SHP77 (cell line): ENCODE measurements at places on chromosomes 6 and 20.

GRCh38 chr6:157996201-157996712 lies 14.6 kb downstream of the SYNJ2 start:
- no peak for DNase-seq

- DNase-seq: no peak
These were observed 170.2 kb downstream of the MTFR2 start for GRCh38 chr6:136079701-136080565.

DNA sequence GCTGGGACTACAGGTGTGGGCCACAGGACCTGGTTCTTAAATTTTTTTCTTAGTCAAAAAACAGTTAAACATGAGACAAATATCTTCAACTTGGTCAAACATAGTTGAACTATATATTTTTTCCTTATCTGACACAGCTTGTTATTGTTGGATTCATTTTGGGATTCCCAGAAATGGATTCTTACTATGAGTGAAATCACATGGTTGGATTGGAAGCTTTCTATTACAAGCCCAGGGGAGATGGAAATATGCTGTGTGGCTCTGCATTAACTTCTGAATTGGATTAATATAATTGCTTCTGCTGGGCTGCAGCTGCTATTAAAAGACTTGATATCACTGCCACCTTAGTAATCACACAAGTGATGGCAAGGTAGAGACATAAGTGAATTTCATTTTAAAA lies 126.4 kb upstream of the DUSP22 start:
- DNase-seq: no peak

- DNase-seq: no peak
These were observed 13.7 kb upstream of the STXBP5 start for GRCh38 chr6:147190556-147190955.

- DNase-seq: no peak
These were observed 130.4 kb upstream of the AKAP12 start for GRCh38 chr6:151109361-151109760.

DNA sequence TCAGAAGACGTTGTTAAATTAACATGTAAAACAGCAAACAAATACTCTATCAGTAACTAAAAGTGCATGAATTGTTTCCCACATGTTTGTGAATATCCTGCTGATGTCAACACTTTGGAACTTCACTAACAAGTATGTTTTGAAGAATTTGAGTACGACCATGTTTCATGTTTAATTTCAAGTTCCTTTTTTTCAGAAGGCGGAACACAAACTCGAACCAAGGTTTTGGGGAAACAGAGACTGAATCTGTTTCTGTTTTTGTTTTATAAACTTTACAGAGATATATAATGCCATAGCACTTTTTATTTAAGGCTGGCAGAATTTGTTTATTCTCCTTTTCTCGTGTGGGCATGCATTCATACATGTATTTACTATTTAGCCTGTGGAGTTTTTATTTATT lies 509.3 kb upstream of the CITED2 start:
- no peak for DNase-seq

GRCh38 chr20:19598117-19598850 lies 159.8 kb upstream of the RIN2 start:
- DNase-seq: no peak

DNA sequence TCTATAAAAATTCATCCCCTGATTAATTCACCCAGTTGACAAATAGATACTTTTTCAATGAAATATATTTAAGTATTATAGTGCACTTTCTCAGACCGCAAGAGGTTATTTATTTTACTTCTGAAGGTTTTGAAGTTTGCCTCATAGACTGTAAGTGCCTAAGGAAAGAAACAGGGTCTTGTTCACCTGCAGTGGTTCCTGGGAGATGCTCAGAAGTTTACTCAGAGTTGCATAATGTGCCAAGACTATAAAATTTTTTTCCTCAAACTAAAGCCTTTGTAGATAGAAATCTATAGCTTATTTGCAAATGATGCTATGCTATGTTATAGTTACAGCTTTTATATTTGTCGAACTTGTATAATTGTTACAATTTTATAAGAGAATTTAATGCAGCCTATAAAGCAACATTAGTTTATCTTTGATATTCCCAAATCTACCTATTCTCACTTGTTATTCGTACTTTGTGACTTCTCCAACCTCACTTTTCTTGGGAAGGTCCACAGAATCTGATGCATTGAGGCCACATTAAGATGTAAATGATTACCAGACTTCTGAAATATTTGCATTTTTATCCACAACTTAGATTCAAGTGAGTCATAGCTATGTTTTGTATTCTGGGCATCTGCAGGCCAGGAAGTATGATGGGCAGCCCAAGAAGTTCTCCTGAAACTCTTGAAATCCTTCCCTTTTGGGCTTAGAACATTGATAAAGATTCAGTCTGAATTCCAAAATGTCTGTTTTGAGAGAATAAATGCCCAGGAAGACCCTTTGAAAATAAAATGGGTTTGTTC lies 35.7 kb downstream of the KCNQ5 start:
- no peak for DNase-seq

DNA sequence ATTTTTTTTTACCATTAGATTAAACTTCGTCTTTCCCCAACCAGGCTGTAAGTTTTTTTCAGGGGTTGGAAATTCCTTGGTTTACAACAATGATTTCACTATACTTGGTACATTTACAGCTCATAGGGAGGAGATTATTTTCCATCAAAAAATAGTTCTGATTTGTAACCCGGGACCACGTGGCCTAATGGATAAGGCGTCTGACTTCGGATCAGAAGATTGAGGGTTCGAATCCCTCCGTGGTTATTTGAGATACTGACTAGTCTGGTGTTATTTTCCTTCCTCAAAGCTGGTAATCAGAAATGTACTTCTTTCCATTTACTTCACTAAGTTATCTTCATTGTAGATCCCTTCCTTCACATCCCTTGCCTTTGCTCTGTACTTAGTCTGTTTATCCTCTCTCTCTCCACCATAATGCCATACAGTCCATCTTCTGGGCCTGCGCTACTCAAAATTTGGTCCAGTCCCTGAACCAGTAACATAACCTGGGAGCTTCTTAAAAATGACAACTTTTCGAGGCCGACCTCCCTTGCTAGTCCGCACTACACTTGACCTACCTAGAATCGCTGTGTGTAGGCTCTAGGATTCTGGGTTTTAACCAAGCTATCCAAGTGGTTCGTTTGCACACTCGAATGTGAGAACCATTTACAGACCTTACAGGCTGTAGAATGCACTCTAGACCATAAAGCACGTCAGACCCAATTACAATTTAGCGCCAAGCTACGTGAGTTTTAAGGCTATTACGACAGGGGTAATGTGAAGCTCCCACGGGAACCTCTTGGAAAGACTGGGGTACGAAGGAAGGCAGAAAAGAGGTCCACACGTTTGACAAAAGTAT lies 42.1 kb upstream of the BTN3A2 start:
- DNase-seq: peak; percentile 74

GRCh38 chr20:10225439-10226060 lies 6.9 kb downstream of the SNAP25 start:
- DNase-seq: peak; percentile 24

DNA sequence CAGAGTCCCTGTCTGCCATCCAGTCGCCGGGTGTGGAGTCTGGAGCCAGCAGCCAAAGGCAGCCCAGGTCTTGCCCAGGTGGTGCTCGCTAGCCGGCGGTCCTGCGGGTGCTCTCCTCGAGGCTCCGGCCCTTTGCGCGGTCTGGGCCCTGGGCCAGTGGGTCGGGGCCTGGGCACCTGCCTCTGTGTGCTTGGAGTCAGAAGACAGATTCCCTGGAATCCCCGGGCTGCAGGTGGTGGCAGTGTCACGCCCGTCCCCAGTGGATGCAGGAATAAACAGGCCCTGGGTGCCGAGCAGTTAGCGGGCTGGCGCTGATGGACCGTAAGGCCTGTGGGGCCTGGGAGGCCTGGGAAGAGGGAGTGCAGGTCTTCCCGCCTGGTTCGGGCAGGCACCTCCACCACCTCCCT lies 5.3 kb downstream of the SS18L1 start:
- peak; percentile 36 for DNase-seq

GRCh38 chr20:57432862-57433491 lies 41.8 kb downstream of the RBM38 start:
- DNase-seq: peak; percentile 42

GRCh38 chr6:2579241-2579761 lies 171.4 kb downstream of the MYLK4 start:
- DNase-seq: no peak

- DNase-seq: peak; percentile 72
These were observed 13.2 kb downstream of the OTOR start for GRCh38 chr20:16761305-16761829.

DNA sequence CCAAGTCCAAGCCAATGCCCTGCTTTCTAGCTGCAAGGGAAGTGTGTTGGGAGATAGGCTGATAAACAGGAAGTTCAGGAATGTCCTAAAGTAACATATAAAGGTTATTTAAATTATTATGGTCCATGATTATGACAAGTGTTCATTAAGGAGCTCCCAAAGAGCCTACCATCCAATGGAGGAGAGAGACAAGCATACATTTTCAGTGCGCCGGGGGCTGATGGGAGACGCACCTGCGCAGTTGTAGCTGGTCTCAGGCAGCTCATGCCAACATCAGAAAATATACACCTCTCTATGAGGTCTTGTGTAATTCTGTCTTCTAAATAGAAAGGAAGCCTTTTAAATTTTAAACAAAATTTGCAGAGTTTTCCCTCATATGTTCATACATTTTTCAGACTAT lies 12.6 kb upstream of the SFT2D1 start:
- DNase-seq: no peak

DNA sequence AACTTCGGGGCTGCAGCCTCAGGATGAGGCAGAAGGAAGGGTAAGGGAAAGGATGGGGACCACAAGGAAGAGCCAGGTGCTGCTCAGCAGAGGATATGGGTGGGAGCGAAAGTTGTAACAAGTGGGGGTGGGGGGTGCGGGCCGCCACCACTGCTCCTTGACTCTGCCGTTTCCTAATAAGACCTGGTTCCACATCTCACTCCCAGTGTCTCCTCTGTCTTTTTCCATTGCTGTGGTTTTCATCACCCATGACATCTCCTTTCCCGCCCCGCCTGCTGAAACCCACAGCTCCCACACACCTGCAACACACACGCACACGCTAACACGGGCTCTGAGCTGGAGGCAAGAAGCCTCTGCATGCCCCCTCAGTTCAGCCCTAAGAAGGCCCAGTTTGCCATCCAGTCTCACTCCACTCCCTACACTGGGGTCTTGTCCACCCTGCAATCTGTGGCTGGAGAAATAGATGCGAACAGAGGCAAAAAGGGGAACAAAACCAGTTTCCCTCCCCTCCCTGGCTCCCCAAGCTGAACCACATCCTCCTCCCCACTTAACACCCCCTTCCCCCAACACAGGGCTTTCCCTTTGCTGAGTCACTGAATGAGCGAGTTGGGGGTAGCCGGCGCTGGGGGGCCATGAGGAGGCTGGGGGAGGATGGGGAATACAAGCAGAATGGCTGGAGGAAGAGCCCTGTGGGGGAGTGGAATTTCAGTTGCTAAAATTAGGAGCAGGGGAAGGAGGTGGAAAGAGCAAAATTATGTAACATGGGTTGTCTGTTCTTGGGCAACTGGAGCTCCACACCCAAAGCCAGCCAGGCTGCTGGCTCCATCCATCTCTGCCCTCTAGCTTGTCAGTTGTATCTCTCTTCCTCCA lies 11.5 kb downstream of the NFKBIL1 start:
- no peak for DNase-seq

DNA sequence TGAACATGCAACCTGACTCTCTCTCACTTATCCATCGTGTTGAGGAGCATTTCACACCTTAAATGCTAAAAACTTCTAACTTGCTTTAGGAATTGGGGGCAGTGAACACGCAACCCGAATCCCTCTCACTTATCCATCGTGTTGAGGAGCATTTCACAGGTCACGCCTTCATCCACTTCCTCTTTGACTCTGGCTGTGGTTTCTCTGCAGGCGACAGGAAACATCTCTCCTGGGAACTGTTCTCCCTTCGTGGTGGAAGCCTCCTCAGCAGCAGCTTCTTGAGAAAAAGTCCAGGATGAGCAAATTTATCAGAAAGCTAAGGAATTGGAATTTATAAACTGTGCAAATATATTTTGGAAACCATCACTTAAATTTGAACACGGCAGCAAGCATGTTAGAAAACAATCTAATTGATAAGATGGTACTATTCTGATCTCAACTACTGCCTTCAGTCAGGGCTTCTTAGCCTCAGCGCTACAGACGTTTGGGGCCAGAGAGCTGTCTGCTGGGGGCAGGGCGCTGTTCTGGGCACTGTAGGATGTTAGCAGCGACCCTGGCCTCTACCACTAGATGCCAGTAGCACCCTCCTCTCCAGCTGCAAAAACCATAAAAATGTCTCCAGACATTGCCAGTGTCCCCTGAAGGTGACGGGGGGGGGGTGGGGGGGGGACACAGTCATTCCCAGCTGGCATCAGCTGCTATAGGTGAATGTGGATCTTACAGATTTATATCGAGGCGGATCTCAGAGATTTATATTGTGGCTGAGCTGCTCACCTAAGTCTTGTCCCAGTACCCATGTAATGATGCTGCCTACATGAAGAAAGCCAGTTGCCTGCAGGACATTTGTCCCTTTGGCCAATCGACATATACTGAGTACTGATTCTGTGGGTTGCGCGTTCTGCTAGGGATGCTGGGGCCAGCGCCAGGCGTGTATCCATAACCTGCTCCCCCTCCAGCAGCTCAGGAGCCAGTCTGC lies 26.2 kb downstream of the CTCFL start:
- peak; percentile 72 for DNase-seq

- no peak for DNase-seq
These were observed 109.5 kb downstream of the MYLK4 start for GRCh38 chr6:2641044-2641725.

GRCh38 chr6:32491700-32492099 lies 38.4 kb downstream of the HLA-DRB5 start:
- DNase-seq: no peak

GRCh38 chr20:1707588-1708449 lies 50.2 kb upstream of the SIRPG start:
- DNase-seq: no peak

DNA sequence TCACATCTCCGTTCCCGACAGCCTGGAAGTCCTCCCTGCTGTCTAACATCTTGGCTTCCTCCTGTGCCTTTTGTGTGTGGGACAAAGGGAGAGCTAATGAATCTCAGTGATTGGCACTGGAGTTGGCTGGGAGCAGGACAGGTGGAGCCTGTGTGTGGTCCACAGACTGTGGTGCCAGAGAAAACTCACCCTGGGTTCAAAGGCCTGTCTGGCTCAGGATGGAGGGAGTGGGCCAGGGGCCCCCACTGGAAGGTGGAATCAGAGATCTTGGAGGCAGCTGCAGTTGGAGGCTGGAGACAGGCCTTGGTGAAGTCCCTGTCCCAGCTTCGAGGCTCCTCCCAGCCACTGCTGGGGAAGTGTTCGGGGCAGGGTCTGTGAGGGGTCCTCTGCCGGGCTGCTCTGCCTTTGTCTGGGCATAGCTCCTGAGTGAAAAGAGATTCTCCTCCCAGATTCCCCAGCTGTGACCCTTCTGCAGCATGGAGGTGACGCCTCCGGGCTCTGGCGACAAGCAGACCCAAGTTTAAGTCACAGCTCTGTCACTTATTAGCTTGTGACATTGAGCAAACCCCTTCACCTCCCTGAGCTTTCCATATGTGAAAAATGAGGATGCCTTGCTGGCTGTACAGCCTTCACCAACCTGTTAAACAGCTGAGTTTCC lies 13.9 kb upstream of the ITPR3 start:
- DNase-seq: no peak
